ENCODE measurements at places on chromosomes 4 and X.

DNA sequence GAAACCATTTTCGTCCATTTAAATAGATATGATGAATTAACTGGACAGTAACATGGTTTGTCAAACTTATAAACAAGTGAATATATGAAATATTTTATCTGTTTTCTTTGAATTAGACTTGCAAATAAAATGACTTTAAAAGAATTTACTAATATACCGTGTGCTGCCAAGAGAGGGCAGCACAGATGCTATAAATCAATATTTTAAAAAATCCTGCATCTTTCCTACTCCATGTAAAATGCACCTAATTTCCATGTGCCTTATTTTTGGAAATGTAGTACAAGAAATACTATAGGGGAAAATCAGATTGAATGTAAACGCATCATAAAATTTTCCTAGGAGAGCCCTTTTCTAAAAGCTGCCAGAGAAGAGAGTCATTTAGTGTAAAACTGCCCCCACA lies 62.2 kb downstream of the PRKX start:
- no peak for DNase-seq

- DNase-seq = no peak
These were observed 151.7 kb upstream of the HHIP start for GRCh38 chr4:144494280-144494679.

DNA sequence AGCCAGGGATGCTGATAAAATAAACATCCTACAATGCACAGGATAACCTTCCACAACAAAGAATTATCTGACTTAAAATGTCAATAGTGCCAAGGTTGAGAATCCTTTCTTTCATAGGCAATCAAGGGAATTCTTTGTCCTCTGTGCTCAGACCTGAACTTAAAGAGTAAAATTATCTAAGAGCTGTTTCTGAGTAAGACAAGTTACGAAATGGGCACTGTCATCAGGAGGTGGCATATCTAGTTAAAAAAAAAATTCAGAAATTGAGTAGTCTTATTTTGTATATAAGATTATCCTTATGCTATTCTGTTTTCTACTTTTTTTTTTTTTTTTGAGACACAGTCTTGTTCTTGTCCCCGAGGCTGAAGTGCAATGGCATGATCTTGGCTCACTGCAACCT lies 3.3 kb upstream of the RAB33B start:
- DNase-seq = no peak

- no peak for DNase-seq
These were observed 556.9 kb upstream of the SLIT2 start for GRCh38 chr4:19694812-19695211.

DNA sequence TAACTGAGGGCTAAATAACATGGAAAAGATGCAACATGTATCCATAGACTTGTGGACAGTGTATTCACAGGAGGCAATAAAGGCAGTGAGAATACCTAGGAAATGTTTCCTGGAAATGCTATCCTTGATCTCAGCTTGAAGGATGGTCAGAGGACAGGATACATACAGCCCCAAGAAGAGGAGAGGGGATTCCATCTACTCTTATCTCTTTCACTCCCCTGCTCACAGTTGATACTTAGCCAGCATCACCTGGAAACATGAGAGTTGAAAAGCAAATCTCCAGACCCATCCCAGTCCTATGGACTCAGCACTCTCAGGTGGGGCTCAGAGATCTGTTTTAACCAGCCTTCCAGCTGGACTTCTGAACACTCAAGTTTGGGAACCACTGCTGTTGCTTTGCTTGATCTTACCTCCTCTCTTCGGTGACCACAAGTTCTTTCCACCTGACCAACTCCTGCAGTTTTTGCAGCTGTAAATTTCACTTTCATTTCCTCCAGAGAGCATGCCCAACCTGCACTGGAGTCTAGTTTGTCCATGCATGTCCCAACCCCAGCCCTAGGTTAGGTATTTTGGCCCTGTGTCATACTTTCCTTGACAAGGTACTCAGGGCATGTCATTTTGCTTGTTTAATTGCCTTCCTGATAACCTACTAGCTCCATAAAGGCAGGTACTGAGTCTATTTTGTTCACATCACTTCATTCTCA lies 10.4 kb downstream of the RELL1 start:
- DNase-seq = no peak

DNA sequence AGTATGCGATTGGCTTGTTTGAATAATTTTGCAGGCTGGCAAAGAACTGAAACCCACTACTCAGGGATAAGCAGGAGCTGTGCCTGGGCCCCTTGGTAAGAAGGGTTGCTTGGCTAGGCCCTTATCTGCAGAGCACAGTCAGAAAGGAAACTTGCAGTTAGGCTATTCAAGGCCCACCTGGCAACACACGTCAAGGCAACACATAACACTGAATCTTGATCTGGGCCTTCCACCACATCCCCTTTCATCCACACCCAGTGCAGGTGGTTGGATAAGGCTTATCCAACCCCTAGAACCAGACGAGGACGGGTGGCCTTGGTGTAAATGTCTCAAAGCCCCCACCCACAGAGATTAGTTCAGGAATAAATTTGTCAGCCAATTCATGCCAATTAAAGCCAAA lies 72.8 kb upstream of the NEIL3 start:
- no peak for DNase-seq

- DNase-seq = no peak
These were observed 365.4 kb upstream of the GATB start for GRCh38 chr4:152126238-152126637.

DNA sequence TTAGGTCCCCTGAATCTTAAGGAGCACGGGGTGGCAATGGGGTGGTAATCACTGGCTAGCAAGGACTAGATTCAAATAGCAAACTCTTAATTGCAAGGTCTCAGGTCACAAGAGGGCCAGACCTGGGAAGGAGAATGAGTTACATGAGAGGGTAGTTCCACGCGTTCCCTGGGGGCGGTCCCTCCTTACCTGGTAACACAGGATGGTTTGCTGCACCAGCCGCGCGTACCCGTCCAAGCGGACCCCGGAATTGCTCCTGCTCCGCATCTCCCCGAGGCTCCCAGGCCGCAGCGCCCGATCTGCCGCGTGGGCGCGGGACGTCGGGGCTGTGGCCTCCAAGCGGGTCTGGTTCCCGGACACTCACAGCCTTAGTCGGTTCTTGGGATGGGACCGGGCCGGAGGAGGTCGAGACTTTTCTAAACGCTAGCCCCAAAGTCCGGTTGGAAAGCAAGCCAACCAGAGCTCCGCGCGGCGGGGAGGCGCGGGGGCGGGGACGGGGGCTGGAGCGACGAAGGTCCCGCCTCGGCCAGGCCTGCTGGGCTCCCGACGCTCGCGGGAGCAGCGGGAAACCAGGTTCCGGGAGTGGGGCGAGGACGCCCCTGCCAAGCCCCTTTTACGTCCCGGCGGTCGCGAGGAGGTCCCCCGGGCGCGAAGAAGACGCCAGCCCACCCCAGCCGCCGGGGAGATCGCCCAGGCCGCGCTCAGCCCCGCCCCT lies at the start of gene PHKA2:
TSS of gene PHKA2 (minus strand) at position 449 of the 715 bp plus-strand sequence. CDS start at position 267, 182 bp downstream.
- peak; percentile 48 for DNase-seq

- no peak for DNase-seq
These were observed 90.8 kb downstream of the ZNF330 start for GRCh38 chr4:141311246-141312204.

GRCh38 chr4:183014361-183015084 lies 84.5 kb upstream of the WWC2 start:
- DNase-seq = no peak

- no peak for DNase-seq
These were observed 58.6 kb upstream of the PAGE5 start for GRCh38 chrX:55161581-55161980.

- DNase-seq = no peak
These were observed 92.7 kb downstream of the CD99L2 start for GRCh38 chrX:150805736-150806135.

GRCh38 chr4:184114431-184114830 lies 103.2 kb downstream of the ENPP6 start:
- no peak for DNase-seq

DNA sequence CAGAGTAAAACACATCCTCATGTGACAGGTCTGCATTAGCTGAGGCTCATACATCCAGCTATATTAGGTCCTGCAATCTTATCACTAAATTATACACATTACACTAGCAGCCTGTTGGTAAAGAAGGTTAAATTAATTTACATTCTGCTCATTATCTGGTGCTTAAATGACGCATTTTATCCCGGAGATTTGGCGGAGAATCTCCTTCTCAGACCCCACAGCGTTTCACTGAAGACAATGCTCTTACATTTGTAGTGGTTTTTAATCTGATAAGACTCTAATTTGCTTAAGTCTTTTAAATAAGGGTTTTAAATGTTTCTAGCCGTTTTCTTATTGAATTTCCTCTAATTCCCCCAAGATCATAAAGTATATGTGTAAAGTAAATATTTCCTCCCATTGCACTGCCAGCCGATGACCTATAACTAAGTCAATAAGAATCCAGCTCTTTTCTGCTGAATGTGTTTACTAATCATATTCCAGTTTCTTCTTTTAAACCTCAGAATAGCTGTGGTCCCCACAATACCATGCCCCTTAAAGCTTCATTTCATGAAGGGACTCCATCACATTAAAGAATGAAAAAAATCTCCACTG lies 2.1 kb upstream of the PITX2 start:
- no peak for DNase-seq

- DNase-seq = no peak
These were observed 44.0 kb downstream of the SERTM2 start for GRCh38 chrX:111555406-111555958.

All from NCI-H510A (cell line).